Activated naive CD4-positive, alpha-beta T cell treated with Interleukin-2 at 50 U/mL for 16 hours (primary cell): ENCODE measurements at places on chromosomes 5 and 9.

DNA sequence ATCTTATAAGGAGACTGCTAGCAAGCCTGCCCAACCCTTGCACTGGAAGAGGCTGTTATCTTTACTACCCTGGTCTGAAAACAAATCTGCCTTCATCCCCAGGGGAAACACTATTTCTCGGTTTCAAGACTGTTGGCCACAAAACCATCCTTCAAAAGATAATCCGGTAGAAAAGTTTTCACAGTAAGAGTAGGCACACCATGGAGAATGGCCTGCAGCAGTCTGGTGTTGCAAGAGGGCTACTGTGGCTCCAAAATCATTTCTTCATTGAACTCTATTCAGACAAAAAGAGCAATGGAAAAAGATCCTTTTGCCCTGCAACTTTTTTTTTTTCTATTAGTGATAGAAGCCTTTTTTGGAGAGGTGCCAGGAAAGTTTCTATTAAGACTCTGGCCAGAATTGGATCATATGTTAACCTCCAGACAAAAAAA is 163.9 kb downstream of the ARHGEF28 start:
- no peak for DNase-seq

DNA sequence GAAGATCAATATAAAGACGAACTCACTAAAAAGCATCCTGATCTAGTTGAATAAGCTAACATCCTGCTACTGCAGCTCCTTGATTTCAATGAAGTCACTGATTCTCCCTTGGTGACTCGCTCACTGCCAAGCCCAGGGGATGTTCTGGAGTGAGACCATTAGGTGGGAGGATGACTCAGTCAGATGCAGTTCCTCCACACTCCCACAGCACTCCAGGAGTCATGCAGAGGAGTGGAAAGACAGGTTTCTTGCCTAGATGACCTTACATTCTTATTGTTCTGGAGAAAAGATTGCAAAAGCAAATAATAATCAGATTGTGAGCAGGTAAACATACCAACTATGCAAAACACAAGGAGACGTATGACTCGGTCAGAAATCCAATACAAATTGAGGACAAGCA is 15.3 kb downstream of the GCNT4 start:
- peak; percentile 21 for DNase-seq

- DNase-seq, result no peak
Observed at GRCh38 chr5:118531276-118531675, 457.1 kb downstream of the DTWD2 start.

DNA sequence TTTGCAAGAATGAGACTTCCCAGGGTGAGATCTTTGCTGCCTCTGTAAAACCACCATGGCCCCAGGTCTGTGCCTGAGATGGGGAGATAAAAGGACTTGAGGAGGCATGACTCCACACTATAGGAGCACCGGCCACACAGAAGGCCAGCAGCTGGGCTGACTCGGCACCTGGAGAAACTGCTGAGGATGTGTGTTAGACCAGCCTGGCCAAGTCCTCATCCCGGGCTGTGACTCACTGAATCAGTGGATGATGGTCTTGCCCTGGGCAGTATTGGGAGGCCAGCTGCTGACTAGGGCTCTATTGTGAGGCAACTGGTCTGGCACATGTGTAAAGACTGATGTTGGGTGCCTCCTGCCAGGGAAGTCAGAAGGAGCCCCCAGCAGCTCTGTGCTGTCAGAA is 286.2 kb downstream of the ACTL7B start:
- DNase-seq, result no peak

GRCh38 chr5:130529511-130530485 is 625.5 kb downstream of the CHSY3 start:
- DNase-seq, result no peak

DNA sequence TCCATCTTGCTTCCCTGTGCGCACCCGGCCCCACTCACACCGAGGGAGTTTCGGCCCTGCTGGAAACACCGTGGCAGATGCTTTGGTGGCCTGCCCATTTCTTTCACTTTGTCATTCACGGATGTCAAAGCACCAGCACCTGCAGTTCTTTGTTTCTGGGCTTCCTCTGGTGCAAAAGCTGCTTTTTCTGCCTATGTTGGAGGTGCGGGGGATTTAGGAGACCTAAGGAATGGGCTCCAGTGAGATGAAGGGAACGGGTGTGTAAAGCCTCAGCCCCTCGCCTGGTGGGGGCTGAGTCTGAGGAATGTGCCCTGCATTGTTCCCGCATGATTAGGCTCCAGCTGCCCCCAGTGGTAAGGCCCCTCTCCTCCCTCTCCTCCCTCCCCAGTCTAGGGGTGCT is 62.3 kb downstream of the THBS4 start:
- DNase-seq, result no peak

GRCh38 chr5:44868541-44868940 is 59.8 kb downstream of the MRPS30 start:
- no peak for DNase-seq

- DNase-seq, result no peak
Observed at GRCh38 chr5:149147676-149148075, 6.4 kb downstream of the ABLIM3 start.

GRCh38 chr9:250625-251024 is 36.0 kb downstream of the DOCK8 start:
- no peak for DNase-seq

- DNase-seq, result peak; percentile 72
Observed at GRCh38 chr9:114291064-114291474, 31.8 kb upstream of the ORM1 start.

DNA sequence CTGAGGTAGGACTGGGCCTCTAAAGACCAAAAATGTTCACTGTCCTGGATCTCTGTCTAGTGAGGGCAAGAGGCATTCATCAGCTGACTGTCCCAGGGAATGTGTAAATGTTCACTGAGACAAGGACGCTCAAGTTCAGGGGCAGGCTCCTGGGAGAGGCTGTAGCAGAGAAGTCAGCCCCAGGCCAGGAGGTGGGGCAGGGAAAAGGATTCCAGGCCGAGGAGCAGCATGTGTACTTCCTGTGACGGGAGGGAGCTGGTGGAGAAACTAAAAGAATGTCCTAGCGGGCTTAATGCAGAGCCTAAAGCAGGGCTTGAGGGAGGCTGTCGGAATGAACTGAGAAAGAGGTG is 205.8 kb downstream of the GABBR2 start:
- no peak for DNase-seq

DNA sequence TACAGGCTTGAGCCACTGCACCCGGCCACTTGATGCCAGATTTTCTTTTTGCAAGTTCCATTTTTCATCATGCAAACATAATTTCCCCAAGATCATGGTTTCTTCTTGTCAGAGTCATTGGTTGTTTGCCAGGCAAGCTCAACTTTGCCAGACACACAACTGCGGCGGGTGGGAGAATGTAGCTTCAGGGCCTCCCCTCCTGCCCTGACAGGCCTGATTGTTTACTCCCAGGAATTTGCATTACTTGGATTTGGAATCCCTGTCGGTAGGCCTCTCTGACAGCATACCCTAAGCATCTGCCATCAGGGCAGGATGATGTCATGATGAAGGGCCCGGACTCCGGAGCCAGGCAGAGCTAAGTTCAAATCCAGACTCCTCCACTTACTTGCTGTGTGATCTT is 15.1 kb downstream of the RPS14 start:
- no peak for DNase-seq

DNA sequence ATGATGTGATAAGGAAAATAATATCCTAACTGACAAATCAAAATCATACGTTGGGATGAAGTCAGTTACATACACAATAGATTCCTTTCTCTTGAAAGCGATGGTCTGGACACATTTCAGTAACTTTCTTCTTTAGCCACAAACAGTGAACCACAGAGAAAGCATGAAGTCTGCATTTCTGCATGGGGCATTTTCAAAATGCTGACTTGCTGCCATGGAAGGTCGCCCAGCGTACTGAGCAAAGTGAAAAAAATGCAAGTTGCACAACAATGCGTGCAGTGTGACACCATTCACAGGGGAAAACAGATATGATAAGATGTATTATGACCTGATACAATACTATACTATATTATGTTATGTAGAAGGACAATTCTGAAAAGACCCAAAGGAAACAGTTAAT is 146.3 kb downstream of the SNX18 start:
- no peak for DNase-seq
